ENCODE measurements at places on chromosomes 3 and 15. TPM values are rescaled to one million over a fixed set of nuclear protein-coding genes. Genes with fewer than 3 reads are reported as not detected.

NANOGP8 gene
- not detected for polyA plus RNA-seq

INKA1 gene
- polyA plus RNA-seq = 16.9 TPM

CKMT1A gene
- 1.6 TPM for polyA plus RNA-seq

DNA sequence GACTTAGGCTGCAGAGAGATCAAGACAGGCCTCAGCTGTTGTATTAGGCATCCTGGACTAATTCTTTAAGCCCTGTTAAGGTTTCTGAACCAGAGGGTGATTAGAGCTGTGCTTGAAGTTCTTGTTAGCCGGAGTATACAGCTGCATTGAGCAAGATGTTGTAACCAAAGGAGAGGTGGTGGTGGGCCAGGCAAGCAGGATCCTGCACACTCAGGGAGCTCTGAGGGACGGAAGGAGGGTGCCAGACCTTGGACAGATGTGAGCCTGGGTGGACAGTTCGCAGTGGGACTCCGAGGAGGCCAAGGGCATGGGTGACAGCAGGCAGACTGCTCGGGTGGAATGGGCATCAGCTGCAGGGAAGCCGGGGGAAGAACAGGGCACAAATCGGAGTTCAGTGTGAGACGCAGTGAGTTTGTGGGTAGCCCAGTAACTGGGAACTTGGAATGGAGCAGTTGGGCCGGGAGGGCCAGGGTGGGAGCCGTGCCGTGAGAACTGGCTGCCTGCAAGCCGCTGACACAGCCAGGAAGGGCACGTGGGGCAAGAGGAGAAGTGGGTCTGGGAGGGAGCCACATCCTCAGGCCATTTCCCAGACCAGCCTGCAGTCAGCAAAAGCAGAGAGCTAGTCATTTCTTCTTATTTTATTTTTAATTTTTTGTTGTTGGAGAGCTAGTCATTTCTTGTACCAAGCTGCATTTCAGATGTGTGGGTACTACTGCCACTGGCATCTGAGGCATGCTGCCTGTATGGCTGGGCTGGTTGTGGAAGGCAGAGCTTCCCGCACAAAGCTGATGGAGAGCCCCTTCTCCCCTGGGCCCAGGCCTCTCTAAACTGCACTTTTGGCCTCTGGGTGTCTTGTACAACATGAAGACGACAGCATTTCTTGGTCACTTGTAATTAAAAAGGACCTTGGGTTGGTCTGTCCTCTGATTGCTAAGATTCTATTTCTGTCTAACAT lies 61.0 kb downstream of the PGPEP1L start:
- DNase-seq = no peak

DNA sequence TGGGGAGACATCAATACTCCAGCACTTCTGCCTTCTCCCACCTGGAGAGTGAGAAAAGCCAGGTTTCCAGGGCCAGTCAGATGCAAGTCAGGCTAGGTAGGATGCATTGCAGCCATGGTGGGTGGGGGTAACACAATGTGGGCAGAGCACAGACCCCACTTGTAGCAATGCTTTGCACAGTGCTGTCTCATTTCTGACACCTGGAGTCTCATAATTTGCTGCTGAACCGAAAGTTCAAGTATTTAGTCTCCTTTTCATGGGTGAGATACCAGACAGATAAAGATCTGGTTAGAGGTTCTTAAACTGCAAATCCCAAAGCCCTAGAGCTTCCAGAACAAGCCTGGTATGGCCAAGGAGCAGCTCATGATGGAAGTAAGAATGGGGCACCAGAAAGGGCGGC lies 880.3 kb upstream of the CFAP20DC start:
- no peak for DNase-seq

DNA sequence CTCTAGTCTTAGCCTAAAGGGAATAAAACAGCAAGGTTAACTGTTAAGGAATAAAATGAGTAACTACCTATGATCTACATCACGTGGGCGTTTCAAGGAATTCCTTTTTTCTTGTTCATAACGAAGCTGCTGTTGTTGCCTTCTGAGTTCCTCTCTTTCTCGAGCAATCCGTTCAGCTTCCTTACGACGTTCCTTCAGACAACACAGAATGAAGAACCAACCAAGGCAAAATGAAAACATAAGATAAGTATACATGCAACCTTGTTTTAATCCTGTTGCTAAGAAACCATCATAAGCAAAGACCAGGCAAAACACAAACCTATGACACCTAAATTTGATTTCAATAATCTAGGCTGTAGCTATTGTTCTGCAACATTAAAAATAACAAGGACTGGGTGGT lies 44.1 kb downstream of the SLTM start:
- DNase-seq = no peak

GRCh38 chr3:27213450-27213849 lies 155.7 kb downstream of the NEK10 start:
- DNase-seq = no peak
